Activated T-cell treated with anti-CD3 and anti-CD28 coated beads for 1 hour (primary cell): ENCODE measurements at places on chromosomes 4 and X.

DNA sequence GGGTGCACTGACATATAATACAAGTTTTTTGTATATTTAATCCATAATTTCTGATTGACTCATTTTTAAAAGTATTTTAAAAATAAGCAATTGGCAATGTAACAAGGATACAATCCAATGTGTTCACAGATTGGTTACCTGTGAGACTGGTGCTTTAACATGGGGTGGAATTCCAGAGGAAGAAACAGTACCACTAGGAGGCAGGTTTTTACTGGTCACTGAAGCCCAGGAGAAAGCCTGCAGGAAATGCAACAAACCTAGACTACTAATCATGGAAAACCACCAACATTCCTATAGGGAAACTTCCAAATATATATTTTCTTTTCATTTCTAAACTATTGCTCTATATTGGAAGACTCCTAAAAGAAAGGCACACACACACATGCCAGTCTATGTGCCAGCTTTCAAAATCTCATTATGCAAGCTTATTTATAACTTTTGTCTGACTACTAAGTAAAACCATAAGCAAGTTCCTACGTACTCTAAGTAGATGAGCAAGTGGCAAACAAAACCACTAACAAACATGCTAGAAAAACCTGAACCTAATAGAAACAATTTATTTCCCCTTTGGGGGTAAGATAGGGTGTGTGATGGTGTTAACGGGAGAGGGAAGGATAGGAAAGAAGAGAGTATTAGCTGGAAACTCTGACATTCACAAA is 19.2 kb downstream of the G3BP2 start:
- no peak for DNase-seq

DNA sequence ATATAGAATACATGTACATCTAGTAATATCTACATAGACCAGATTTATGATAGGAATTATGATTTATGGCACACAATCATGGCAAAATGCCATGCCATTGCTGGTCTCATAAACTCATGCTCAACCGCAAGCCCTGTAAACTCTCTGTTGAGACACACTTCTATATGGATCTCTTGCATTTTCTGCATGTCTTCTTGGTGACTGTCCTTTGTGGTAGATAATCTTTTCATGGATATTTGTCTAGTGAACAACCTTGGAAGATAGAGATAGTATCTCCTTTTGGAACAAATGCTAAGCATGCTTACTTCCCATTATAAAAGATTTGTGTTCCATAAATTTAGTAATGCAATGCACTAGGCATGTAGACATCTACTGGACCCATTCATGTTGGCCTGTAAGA is 328.0 kb downstream of the NAF1 start:
- no peak for DNase-seq

DNA sequence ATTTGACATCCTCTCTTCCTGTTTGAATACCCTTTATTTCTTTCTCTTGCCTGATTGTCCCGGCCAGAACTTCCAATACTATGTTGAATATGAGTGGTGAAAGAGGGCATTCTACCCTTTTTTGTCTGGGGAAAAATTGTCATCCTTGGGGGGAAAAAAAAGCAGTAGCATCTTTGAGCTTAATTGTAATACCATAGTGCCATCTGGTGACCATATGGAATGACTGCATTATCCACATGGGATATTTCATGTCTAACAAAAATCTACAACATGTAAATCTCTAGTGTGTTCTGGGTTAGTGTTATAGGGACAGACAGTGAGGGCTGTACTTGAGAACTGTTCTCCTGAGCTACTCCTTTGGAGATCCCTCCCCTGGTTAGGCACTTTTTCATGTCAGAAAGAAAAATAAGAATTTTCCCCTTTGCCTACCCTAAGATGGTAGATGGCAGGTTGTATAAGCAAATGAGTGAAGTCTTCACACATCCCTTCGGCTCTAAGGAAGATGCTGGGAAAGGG is 26.0 kb downstream of the CAPN6 start:
- DNase-seq = no peak

- DNase-seq = no peak
Observed at GRCh38 chr4:92074839-92075238, 228.9 kb upstream of the GRID2 start.

DNA sequence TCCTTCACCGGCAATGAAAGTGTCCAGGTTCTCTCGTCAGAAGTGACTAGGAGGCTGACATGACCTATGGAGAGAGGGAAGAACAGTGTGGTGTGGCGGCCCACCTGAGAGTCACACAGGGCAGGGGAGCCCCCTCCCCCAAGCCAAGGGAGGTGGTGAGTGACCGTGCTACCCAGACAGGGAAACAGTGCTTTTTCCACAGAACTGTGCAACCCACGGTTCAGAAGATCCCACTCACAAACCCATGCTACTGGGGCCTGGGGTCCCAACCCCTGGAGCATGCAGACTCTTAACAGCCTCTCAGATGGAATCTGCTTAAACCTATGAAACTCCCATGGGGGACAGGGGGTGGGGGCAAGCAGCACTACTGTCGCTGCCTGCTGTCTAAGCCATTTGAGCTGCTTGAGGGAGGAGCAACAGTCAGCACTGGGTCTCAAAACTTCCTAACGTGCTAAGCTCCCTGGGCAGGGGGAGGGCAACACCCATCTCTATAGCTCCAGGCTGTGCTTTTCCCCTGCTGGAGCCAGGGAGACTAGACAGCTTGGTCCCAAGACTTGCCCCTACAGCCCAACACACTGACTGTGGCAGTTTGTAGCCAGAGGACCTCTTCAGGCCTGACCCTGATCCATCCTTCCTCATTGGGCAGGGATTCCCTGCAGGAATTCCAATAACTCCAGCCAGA is 850.4 kb upstream of the AADAT start:
- DNase-seq = no peak

GRCh38 chrX:119343856-119344255 is 55.3 kb upstream of the SLC25A43 start:
- DNase-seq = no peak
